Upper lobe of right lung (tissue), 1 donor: ENCODE measurements at places on chromosomes 1 and 21. TPM values are rescaled to one million over a fixed set of nuclear protein-coding genes. Genes with fewer than 3 reads are reported as not detected.

DNA sequence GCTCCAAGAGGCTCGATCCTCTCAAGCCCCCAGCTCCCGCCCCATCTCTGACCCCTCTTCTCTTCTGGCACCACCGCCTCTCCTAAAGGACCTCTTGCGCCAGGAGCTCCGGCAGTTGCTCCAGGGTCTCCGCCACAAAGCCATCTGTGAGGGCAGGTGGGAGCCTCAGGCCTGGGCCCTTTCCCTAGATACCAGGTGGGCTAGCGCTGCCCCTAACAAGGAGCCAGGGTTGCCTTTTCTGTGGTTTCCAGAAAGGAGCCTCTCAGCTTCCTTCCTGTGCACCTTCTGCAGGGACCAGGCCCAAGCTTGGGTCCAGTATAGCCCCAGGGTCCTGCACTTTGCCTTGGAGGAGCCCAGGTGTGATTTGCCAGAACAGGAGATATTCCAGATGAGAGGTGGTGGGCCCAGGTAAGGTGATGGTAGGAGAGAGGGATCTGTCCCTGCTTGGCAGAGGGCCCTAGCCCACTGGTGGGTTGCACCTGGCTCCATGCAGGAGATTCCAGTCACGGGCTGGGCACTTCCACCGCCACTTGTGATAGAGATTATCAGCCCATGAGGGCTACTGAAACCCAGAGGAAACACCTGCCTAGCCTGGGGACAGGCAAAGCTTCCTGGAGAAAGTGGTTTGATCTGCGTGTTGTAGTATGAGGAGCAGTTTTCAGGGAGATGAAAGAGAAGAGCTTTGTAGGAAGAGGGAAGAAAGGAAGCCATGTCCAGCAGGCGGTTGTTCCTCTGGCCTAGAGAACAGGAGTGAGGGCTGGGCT lies 1.0 kb downstream of the CCDC24 start:
- DNase-seq, result no peak
- peak overlapping the region; percentile 85 for H3K27ac ChIP-seq
- peaks cover 10% of the 10 kb centered on the region for H3K4me1 ChIP-seq
- peak overlapping the region; percentile 78 for H3K4me3 ChIP-seq

DNA sequence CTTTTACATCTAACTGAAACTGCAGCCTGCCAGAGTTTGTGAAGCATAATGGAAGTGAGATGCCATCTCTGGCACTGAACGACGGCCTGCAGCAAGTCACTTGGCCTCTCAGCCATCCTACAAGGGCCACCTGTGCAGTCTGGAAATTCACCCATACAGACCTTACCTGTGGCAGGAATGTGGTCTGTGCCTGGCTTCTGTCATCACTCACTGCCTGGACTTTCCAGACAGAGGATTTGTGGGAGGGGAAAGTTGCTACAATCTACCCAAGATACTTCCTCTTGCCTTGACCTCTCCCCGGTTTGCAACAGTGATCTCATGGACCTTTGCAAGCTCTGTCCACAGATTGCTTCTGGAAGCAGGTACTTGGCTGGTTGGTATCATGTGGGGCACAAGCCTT lies 58.4 kb upstream of the ATP1B1 start:
- H3K27ac ChIP-seq, result no peak overlapping the region
- no peak overlapping the region for H3K4me3 ChIP-seq
- H3K36me3 ChIP-seq, result no peaks in the 10 kb centered on the region

DNA sequence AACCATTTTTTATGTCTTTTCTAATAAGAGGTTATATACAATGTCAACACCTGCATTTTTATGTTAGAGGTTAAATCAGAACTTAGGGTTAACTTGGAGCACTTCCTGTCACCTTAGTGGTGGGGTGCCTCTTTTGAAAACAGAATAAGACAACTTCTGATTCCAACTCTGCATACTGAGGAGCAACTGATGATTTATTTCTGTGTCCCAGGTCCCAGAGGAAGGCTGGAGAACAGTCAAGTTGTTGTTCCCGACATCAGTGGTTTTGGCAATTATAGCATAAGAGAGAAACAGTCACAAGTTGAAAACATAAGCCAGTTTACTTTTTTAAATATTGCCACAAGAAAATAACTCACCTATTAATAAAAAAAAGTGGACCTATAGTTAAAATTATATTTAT lies 871.0 kb upstream of the ADAMTS5 start:
- H3K4me3 ChIP-seq, result no peak overlapping the region
- H3K27me3 ChIP-seq, result no peaks in the 10 kb centered on the region
- H3K27ac ChIP-seq, result no peak overlapping the region

GRCh38 chr1:20974951-20975350 lies 187.8 kb upstream of the HP1BP3 start:
- H3K4me3 ChIP-seq, result no peak overlapping the region
- H3K4me1 ChIP-seq, result peaks cover 4% of the 10 kb centered on the region
- no peaks in the 10 kb centered on the region for H3K27me3 ChIP-seq
- H3K36me3 ChIP-seq, result peaks cover 19% of the 10 kb centered on the region

- no peaks in the 10 kb centered on the region for H3K36me3 ChIP-seq
- H3K4me3 ChIP-seq, result no peak overlapping the region
- H3K27me3 ChIP-seq, result no peaks in the 10 kb centered on the region
Observed at GRCh38 chr1:43949678-43950077, 2.9 kb downstream of the IPO13 start.

- no peak overlapping the region for H3K4me3 ChIP-seq
- no peaks in the 10 kb centered on the region for H3K27me3 ChIP-seq
- DNase-seq, result no peak
- H3K27ac ChIP-seq, result no peak overlapping the region
- H3K36me3 ChIP-seq, result no peaks in the 10 kb centered on the region
Observed at GRCh38 chr1:158327481-158327880, 3.9 kb downstream of the CD1B start.

- H3K27ac ChIP-seq, result no peak overlapping the region
- no peak for DNase-seq
- H3K27me3 ChIP-seq, result no peaks in the 10 kb centered on the region
- H3K36me3 ChIP-seq, result no peaks in the 10 kb centered on the region
- H3K4me3 ChIP-seq, result no peak overlapping the region
- peaks cover 6% of the 10 kb centered on the region for H3K4me1 ChIP-seq
Observed at GRCh38 chr21:28239340-28239739, 753.3 kb downstream of the LTN1 start.

- no peak overlapping the region for H3K4me3 ChIP-seq
- H3K27me3 ChIP-seq, result no peaks in the 10 kb centered on the region
- peaks cover 9% of the 10 kb centered on the region for H3K4me1 ChIP-seq
- DNase-seq, result no peak
- peak overlapping the region; percentile 1 for H3K27ac ChIP-seq
- H3K36me3 ChIP-seq, result no peaks in the 10 kb centered on the region
Observed at GRCh38 chr1:91763252-91763651, 122.7 kb downstream of the TGFBR3 start.

DNA sequence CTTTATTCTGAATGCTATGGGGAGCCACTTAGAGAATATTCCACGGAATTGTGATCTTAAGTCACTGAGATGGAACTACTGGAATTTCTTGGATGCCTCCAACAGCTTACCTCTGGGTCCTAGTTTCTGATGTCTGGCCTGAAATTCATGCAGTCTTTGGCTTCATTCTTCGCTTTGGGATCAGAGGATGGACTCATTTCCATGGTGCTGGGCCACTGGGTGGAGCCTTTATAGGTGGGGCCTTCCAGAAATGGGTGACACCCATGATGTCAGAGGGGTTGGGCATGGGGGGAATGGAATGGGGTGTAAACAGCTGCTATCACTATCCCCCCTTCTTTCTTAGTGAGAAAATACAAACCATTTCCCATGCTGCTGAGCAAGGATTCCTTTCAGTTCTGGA lies 73.7 kb upstream of the FGGY start:
- H3K27ac ChIP-seq, result no peak overlapping the region
- no peaks in the 10 kb centered on the region for H3K4me1 ChIP-seq

- no peaks in the 10 kb centered on the region for H3K27me3 ChIP-seq
- DNase-seq, result no peak
- H3K4me3 ChIP-seq, result no peak overlapping the region
- no peak overlapping the region for H3K27ac ChIP-seq
- H3K36me3 ChIP-seq, result no peaks in the 10 kb centered on the region
Observed at GRCh38 chr1:200279810-200280411, 129.9 kb downstream of the ZNF281 start.

GRCh38 chr21:46542588-46543124 lies 62.2 kb downstream of the S100B start:
- H3K27me3 ChIP-seq, result no peaks in the 10 kb centered on the region
- H3K4me3 ChIP-seq, result no peak overlapping the region
- no peaks in the 10 kb centered on the region for H3K4me1 ChIP-seq
- no peak for DNase-seq
- no peak overlapping the region for H3K27ac ChIP-seq

- no peak overlapping the region for H3K27ac ChIP-seq
- H3K36me3 ChIP-seq, result peaks cover 75% of the 10 kb centered on the region
Observed at GRCh38 chr21:46347791-46348381, 23.9 kb downstream of the PCNT start.

GRCh38 chr1:91073299-91073698 lies 51.5 kb upstream of the ZNF644 start:
- H3K36me3 ChIP-seq, result no peaks in the 10 kb centered on the region
- H3K27ac ChIP-seq, result no peak overlapping the region
- no peak overlapping the region for H3K4me3 ChIP-seq

GRCh38 chr1:229209816-229210215 lies 61.1 kb upstream of the RAB4A start:
- DNase-seq, result no peak
- no peaks in the 10 kb centered on the region for H3K27me3 ChIP-seq
- H3K27ac ChIP-seq, result no peak overlapping the region
- H3K4me3 ChIP-seq, result no peak overlapping the region
- no peaks in the 10 kb centered on the region for H3K4me1 ChIP-seq

DNA sequence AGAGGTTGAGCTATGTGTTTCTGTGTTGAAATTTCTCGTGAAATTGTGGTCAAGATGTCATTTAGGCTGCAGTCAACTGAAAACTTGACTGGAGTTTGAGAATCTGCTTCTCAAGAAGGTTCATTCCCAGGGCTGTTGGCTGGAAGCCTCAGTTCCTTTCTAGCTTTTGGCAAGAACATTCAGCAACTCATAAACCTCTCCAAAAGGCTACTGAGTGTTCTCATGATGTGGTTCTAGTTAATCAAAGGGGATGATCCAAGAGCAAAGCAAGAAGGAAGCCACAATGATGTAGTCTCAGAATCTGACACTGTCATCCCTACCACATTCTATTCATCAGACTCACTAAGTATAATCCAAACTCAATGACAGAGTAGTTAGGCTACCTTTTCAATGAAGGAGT lies 66.6 kb downstream of the SPATA6 start:
- DNase-seq, result no peak
- H3K27me3 ChIP-seq, result no peaks in the 10 kb centered on the region
- no peaks in the 10 kb centered on the region for H3K4me1 ChIP-seq

- no peak for DNase-seq
- peaks cover 44% of the 10 kb centered on the region for H3K36me3 ChIP-seq
- no peak overlapping the region for H3K4me3 ChIP-seq
- H3K27me3 ChIP-seq, result no peaks in the 10 kb centered on the region
- peak overlapping the region; percentile 65 for H3K27ac ChIP-seq
Observed at GRCh38 chr1:33335020-33335419, 14.1 kb upstream of the A3GALT2 start.

GRCh38 chr1:76053021-76053420 lies 21.5 kb upstream of the ST6GALNAC3 start:
- H3K36me3 ChIP-seq, result no peaks in the 10 kb centered on the region
- no peaks in the 10 kb centered on the region for H3K27me3 ChIP-seq
- DNase-seq, result no peak
- no peaks in the 10 kb centered on the region for H3K4me1 ChIP-seq
- H3K27ac ChIP-seq, result no peak overlapping the region

GRCh38 chr1:168220470-168220871 lies 5.3 kb upstream of the SFT2D2 start:
- no peak overlapping the region for H3K4me3 ChIP-seq
- H3K36me3 ChIP-seq, result no peaks in the 10 kb centered on the region
- no peaks in the 10 kb centered on the region for H3K27me3 ChIP-seq
- H3K4me1 ChIP-seq, result no peaks in the 10 kb centered on the region
- H3K27ac ChIP-seq, result no peak overlapping the region
- no peak for DNase-seq

DNA sequence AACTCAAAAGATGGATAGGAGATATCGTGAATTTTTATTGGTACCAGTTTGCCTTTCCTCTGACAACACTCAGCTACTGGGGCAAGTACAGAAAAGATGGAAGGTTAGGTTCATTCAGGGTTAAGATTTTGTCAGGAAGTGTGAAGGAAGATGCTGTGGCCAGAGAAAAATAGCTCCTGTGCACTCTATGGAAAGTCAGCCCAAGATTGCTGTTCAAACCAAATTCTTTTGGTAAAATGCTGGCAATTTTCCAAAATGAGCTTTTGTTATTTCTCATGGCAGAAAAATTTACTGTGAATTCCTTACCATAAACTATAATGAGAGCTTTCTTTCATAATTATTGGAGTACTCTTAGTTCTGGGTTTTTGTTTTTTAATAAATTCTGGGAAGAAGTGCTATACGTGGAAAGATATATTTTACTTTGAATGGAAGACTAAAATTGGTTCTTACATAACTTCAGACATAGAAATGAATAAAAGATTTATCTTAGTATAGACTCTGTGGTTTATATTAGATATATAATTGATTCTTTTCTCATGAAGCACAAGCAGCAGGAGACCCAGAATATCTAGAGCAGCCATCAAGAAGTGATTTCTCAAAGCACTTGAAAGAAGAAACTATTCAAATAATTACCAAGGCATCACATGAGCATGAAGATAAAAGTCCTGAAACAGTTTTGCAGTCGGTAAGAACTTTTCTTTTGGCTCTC lies 112.2 kb downstream of the USP25 start:
- DNase-seq, result no peak
- H3K4me1 ChIP-seq, result no peaks in the 10 kb centered on the region
- no peak overlapping the region for H3K4me3 ChIP-seq
- peaks cover 13% of the 10 kb centered on the region for H3K36me3 ChIP-seq

- peaks cover 12% of the 10 kb centered on the region for H3K4me1 ChIP-seq
- no peak overlapping the region for H3K4me3 ChIP-seq
- DNase-seq, result no peak
Observed at GRCh38 chr1:155022927-155023236, 10.7 kb downstream of the DCST2 start.

DNA sequence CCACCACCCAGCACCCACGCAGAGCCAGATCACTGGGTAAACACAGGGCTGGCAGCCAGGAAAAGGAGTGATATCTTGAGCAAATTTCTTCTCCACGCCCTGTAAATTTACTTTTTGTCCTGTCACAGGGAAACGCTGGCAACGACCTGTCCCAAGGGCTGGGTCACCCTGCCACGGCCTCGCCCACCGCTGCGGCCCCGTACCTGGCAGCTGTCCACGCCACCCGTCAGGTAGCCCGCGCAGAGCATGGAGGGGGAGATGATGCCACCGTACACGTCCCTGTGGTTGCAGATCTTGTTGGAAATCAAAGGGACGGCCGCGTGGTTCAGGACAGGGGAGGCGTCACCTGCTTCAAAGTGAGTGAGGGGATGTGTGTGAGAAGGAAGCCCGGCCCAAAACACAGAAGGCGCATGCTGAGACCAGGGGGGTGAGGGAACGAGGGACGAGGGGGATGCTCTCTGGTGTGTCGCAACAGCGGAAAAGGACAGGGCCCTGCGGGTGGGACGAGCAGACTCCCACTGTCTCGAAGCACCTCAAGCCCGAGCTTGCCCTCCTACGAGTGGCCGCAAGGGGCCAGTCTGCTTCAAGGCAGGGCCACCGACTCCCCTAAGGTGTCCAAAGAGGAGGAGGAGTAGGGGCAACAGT lies 10.1 kb upstream of the TFF1 start:
- no peak for DNase-seq
- H3K4me3 ChIP-seq, result no peak overlapping the region
- no peaks in the 10 kb centered on the region for H3K27me3 ChIP-seq

Gene RIPK4
- 10.9 TPM for total RNA-seq

Gene OR6K3
- total RNA-seq, result 2.3 TPM

Gene PRDM16
- 21.0 TPM for total RNA-seq

Gene CLCA2
- total RNA-seq, result not detected

Gene OR2G2
- not detected for total RNA-seq

Gene EPHB2
- 6.0 TPM for total RNA-seq

Gene RAB25
- total RNA-seq, result 62.0 TPM

Gene THEMIS2
- 89.6 TPM for total RNA-seq

Gene KCNAB2
- 60.4 TPM for total RNA-seq

Gene CLCA4
- total RNA-seq, result not detected

Gene FAM177B
- total RNA-seq, result 0.20 TPM

Gene KIF14
- total RNA-seq, result 0.23 TPM

Gene LCE6A
- not detected for total RNA-seq
